CD14-positive monocyte (primary cell): ENCODE measurements at places on chromosomes 1 and 21. TPM values are rescaled to one million over a fixed set of nuclear protein-coding genes. Genes with fewer than 3 reads are reported as not detected.

- no peak overlapping the region for H3K27ac ChIP-seq
- peak; percentile 51 for DNase-seq
- no peaks in the 10 kb centered on the region for H3K27me3 ChIP-seq
- no peaks in the 10 kb centered on the region for H3K36me3 ChIP-seq
Measured at GRCh38 chr1:155938220-155938627, 3.2 kb upstream of the RXFP4 start.

DNA sequence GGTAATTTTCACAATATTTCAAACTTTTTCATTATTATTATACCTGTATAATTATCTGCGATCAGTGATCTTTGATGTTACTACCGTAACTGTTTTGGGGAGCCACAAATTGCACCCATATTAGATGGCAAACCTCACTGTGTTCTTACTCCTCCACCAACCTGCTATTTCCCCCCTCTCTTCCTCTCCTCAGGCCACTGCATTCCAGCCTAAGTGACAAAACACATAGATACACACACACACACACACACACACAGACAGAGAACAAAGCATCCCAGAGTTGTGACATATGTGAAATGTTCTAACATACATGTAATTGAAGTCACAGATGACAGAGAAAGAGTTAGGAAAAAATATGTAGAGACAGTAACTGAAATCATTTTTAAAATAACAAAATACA lies 18.5 kb downstream of the COP1 start:
- peaks cover 1% of the 10 kb centered on the region for H3K36me3 ChIP-seq
- no peak for DNase-seq
- no peak overlapping the region for H3K27ac ChIP-seq
- H3K4me3 ChIP-seq = no peak overlapping the region
- H3K27me3 ChIP-seq = no peaks in the 10 kb centered on the region
- H3K4me1 ChIP-seq = peaks cover 13% of the 10 kb centered on the region

GRCh38 chr1:65946376-65946775 lies 153.7 kb downstream of the PDE4B start:
- H3K27me3 ChIP-seq = no peaks in the 10 kb centered on the region
- no peak overlapping the region for H3K4me3 ChIP-seq
- H3K36me3 ChIP-seq = no peaks in the 10 kb centered on the region
- no peak for DNase-seq
- no peak overlapping the region for H3K27ac ChIP-seq
- no peaks in the 10 kb centered on the region for H3K4me1 ChIP-seq

The AMY2A gene
- polyA plus RNA-seq = not detected

DNA sequence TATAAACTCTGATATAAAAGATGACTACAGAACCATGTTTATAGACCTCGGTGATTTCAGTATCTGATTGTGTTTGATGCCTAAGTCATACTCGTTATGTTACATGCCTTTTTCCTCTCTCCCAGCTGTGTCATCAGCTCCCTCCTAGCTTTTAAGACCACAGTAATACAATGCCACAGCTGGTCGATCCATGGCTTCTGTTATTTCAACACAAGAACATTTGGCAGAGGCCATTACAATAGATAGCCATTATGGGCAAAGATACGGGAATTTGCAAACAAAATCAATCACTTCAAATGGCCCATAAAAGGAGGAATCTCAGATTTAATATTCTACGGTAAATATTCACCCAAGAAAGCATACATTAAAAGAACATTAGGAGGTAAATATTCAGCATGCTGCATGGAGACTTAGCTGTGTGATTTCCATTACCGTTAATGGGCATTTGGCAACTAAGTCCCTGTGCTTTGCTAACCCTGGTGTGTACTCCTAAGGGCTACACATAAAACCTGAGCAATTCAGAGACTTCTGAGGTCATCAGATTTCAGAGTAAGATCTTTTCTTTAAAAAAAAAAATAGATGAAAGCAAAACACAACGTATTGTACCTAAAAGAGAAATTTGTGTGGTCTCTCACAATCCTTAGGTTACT lies 153.4 kb downstream of the PIGK start:
- no peak overlapping the region for H3K4me3 ChIP-seq
- H3K36me3 ChIP-seq = no peaks in the 10 kb centered on the region
- H3K27me3 ChIP-seq = peaks cover 23% of the 10 kb centered on the region

GRCh38 chr1:68294367-68295066 lies 62.2 kb upstream of the WLS start:
- no peaks in the 10 kb centered on the region for H3K27me3 ChIP-seq
- no peak for DNase-seq
- H3K4me3 ChIP-seq = no peak overlapping the region
- H3K27ac ChIP-seq = no peak overlapping the region

GRCh38 chr21:45632637-45633251 lies 10.8 kb upstream of the PCBP3 start:
- no peaks in the 10 kb centered on the region for H3K36me3 ChIP-seq
- H3K4me3 ChIP-seq = no peak overlapping the region
- H3K27me3 ChIP-seq = no peaks in the 10 kb centered on the region
- DNase-seq = no peak
- no peak overlapping the region for H3K27ac ChIP-seq

The NUAK2 gene
- polyA plus RNA-seq = 21.9 TPM

GRCh38 chr1:208239473-208240381 lies 4.5 kb downstream of the PLXNA2 start:
- H3K4me1 ChIP-seq = peaks cover 29% of the 10 kb centered on the region
- peaks cover 34% of the 10 kb centered on the region for H3K27me3 ChIP-seq
- no peak for DNase-seq
